HFF-Myc (cell line): ENCODE measurements at places on chromosomes 12 and 14.

- no peak for DNase-seq
Measured at GRCh38 chr14:50357753-50358395, 38.8 kb downstream of the CDKL1 start.

DNA sequence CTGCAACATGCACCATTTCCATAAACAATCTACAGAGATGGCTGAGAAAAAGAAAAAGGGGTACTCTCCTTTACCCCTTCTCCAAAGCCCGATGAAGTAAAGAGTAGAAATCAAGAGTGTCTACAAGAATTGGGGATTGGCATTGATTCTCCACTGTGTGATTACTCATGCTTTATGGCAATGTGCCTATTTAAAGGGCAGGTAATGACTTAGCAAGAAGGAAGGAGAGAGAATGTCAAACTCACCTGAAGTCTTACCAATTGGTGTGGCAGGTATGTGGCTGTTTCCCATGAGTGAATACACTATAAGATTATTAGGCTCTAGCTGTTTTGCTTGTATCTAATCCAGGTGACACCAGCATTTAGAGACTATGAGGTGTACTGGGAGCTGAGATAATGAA is 275.3 kb downstream of the CCER1 start:
- no peak for DNase-seq

- DNase-seq = no peak
Measured at GRCh38 chr12:3920351-3921150, 47.4 kb upstream of the PARP11 start.

- no peak for DNase-seq
Measured at GRCh38 chr12:122984612-122985337, 4.3 kb downstream of the ARL6IP4 start.

- no peak for DNase-seq
Measured at GRCh38 chr12:11347810-11348209, 37.6 kb upstream of the PRB4 start.

DNA sequence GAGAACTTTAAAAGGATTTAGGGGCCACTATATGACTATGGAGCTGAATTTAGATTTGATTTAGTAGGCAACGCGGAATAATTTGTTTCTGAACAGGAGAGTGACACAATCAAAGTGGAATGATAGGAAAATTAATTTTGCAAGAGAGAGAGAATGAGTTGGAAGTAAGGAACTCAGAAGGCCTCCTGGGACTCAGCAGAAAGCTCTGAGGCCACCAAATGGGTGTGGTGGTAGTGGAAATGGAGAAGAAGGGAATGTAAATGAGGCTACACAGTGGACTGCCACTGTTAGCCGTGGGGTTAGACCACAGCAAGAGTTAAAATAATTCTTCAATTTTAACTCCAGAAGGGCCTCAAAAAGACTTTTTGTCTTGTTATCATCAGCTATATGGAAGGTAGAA is 102.7 kb downstream of the LRRK2 start:
- no peak for DNase-seq

DNA sequence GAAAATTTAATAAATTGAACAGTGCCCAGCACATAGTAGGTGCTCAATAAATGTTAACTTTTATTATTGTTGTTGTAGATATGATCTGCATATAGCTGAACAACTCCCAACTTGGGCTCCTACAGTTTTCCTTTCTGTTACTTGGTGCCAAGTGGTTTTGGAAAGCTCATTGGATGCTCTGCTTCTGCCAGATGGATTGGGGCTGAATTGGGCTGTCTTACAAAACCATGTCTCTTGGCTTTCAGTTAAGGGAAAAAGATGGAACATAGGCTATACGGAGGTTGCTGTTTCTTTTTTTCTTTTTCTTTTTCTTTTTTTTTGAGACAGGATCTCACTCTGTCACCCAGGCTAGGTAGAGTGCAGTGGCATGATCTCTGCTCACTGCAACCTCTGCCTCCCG is 140.7 kb upstream of the PWP1 start:
- DNase-seq = no peak

GRCh38 chr12:66354291-66354690 is 52.0 kb downstream of the HELB start:
- DNase-seq = no peak

DNA sequence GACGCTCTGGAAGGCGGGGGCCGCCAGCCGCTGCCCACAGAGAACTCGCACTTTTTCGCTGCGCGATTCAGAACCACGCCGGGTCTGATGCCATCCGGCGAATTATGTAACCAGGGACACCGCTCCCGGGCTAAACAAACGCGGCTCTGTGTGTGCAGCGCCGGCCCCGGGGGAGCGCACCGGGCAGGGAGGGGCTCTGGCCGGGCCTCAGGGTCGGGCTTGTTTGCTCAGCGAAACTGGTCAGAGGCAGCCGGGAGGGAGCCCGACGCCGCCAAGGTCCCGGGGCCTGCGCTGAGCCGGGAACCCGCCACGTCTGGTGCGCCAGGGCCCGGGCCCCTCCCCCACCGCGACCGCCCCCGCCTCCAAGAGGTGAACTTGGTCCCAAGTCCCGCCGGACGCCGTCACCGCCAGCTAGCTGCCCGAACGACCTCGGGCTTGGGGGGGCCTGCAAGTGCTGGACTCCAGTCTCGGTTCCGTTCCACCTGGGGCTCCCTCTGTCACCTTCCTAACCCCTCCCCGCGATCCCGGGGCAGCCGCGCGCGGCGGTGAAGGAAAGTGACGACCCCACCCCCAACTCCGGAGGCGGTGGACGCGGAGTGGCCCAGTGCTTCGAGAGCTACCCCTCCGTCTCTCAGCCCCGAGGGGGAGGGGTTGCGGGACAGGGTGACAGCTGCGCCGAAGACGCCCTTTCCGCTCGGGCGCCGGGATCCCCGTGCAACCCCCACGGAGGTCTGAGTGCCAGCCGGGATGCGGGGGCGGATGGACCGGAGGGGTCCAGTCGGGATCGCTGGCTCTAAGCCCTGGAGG is 848 bp downstream of the CTDSP2 start:
- no peak for DNase-seq

DNA sequence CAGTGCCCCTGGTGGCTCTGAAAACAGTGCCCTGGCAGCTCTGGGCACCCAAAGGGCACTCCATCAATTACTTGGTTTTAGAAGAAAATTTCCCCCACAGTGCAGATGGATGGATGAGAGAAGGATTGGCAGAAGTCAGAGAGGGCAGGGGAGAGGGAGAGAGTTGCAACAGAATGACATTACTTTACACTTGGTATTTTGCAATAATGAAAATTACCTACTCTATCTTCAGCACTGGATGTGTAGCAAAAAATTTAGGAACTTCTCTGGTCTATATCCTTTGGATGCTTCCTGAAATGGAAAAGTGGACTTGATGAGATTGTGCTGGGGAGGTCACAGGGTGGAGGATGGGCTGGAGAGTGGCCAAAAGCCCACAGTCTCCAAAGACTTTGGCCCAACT is 193.2 kb downstream of the CHST11 start:
- no peak for DNase-seq

GRCh38 chr12:96205908-96206307 is 11.7 kb downstream of the ELK3 start:
- no peak for DNase-seq

- no peak for DNase-seq
Measured at GRCh38 chr12:60805364-60805763, 1209.5 kb downstream of the SLC16A7 start.

DNA sequence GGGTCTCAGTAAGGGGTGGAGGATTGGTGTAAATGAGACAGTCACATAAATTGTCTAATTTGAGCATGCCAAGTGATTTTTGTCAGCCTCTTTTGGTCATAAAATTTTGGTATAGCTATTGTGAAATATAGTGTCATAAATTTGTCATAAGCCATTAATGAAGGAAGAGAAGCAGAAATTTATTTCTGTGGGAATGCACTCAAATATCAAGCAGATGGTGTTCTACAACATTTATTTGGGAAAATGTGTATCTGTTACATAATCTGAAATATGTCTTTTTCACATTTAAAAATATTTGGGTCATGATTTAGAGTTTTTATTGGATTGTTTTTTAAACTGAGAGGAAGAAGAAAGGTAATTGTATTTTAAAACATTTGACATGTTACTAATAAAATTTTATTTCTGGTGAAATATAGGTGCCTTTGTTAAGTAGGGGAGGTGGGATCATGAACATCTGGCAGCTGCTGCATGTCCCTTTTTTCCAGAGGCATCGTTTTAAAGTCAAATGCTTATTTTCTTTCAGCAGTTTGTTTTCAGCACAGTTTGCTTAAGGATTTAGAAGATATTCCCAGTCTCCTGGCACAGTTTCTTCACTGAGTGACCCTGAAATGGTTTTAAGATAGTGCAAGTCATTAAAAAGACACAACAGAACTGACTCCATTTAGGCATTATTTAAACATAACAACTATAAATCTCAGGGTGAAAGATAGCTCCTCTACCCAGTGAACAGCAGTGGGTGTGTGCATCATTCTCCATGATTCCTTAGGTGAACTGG is 371.7 kb downstream of the SNAPC1 start:
- no peak for DNase-seq

- no peak for DNase-seq
Measured at GRCh38 chr12:32360956-32361355, 38.4 kb upstream of the FGD4 start.

- no peak for DNase-seq
Measured at GRCh38 chr12:92623386-92623785, 79.4 kb upstream of the PLEKHG7 start.

DNA sequence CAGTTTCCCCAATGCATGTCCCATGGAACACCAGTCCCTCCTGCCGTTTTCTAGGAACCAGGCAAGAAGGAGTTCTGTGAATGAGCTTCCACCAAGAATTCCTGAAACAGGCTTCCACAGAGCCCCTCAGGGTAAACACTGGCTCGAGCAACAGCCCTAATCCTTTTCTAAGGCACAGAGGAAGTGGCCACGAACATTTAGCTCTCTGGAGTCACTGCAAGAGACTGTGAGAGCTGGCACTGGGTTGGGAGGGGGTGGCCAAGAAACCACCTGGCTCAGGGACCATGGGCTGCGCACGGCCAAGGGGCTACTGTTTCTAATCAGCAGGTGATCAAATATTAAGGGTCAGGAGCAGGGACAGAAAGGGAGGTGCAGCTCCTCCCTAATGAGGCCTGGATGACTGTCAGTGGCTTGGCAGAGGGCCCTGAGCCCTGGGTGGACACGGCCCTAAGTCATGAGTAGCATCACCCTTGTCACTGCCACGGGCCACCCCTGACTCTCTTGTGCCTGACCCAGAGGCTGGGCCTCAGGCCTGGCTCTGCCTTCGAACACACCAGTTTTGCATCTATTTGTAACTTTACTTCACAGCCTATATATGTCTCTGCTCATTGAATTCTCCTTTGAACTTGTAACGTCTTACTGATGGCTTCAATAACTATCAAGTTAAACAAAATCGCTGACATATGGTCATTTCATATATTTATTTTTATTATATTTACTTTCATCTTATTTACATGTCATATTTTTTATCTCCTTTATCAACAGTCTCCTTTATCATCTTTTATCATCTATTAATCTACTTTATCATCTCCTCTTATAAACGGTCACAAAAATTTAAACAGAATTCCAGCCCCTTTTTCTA is 154.0 kb downstream of the DICER1 start:
- no peak for DNase-seq

- no peak for DNase-seq
Measured at GRCh38 chr12:97535582-97535981, 73.0 kb downstream of the RMST start.

DNA sequence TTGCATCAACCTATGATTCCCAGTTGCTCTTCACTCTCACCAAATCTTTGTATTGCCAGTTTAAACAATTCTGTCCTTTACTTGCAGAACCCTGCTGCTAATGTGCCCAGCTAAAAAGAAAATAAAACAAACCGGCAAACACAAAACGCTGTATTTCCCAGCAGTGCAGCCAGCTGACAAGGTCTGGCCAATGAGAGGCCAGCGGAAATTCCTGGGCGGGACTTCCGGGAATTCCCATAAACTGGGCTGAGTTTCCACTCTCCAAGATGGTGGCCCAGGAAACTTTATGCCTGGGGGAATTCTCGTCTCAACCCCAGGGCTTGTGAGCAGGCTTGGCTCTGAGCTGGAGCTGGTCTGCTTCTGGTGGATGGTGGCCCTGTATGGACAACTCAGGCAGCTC is 807.3 kb upstream of the TMEM132C start:
- DNase-seq = no peak

- DNase-seq = no peak
Measured at GRCh38 chr12:106219043-106219442, 28.8 kb downstream of the CKAP4 start.

- DNase-seq = no peak
Measured at GRCh38 chr12:1552171-1552570, 42.2 kb downstream of the FBXL14 start.

DNA sequence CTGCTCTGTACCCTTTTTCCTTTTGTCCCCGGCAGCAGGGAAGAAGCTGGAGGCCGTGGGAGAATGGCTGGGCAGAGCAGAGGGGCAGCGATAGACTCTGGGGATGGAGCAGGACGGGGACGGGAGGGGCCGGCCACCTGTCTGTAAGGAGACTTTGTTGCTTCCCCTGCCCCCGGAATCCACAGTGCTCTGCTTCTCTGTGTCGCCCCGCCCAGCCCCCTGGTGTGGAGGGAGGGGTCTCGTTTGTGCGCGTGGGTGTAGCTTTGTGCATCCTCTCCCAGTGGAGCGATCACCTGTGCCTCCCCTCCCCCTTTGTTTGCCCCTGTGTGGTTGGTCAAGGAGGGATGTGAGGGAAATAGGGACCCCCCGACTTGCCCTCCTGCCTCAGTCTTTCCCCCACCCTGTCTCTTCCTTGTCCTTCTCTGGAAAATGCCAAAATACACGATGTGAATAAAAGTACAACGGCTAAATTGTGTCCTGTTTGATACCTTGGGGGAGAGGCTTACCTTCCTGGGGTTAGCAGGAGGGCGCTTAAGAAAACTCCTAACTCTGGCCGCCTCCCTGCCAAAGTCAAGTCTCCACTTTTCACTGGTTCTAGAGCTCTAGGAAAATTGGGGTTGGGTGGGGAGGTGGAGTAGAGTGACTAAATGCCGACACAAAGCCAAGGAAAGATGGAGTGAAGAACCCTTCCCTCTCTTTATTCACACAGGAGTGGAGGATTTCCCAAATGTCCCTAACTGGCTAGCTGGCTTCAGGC is 990 bp upstream of the TPI1 start:
- no peak for DNase-seq

- no peak for DNase-seq
Measured at GRCh38 chr12:16175840-16176239, 101.6 kb downstream of the SLC15A5 start.

DNA sequence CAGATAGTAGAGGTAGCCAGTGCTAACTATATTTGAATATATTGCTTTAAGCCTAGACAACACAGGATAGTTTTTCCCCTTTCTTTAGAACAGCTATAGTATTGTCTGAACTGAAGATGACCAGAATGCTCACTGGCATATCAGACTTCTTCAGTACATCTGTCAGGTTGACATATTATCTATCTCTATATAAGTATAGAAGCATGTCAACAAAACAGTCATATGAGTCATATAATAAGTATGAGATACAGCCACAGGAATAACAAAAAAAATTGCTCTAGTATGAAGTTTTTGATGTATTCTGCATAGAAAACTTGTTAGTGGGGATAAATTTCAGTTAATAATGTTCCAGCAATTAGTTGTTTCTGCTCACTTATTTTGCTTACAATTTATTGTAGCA is 767.7 kb downstream of the LRFN5 start:
- DNase-seq = no peak

- DNase-seq = no peak
Measured at GRCh38 chr14:88791629-88792472, 902 bp downstream of the EML5 start.
